ENCODE measurements at places on chromosomes 4 and X.

GRCh38 chr4:114754616-114755015 is 156.0 kb downstream of the UGT8 start:
- no peak for DNase-seq

DNA sequence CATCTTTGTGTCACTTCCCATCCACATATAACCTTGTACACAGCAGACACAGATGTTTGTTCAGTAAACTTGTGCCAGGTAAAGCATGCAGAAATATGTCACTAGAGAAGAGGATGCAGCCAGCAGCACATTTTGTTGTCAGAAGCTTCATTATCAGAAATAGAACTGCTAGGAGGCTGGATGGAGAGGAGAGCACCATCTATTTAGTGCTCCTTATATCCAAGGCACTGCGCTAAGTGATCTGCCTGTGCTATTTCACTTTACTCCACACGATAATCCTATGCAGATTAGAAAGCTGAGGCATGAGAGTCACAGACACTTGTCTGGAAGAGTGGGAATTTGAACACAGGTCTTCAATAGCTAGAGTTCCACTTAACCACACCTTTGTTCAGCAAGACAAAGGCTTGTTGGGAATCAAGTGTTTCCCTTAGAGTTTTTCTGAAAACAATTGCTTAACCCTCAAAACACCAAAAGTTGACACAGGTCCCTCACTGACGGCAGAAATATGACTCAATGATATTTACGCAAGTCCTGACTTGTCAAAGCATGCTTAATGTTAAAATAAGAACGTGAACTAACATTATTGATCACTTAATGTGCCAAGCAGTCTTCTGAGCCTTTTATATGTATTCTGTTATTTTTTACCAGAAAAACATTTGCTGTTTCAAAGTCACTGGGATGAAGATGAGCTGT is 1.2 kb upstream of the QDPR start:
- DNase-seq, result no peak

- peak; percentile 63 for DNase-seq
Observed at GRCh38 chr4:66574145-66574978, 904.1 kb upstream of the EPHA5 start.

GRCh38 chr4:118318931-118319330 is 33.9 kb downstream of the PRSS12 start:
- DNase-seq, result no peak

DNA sequence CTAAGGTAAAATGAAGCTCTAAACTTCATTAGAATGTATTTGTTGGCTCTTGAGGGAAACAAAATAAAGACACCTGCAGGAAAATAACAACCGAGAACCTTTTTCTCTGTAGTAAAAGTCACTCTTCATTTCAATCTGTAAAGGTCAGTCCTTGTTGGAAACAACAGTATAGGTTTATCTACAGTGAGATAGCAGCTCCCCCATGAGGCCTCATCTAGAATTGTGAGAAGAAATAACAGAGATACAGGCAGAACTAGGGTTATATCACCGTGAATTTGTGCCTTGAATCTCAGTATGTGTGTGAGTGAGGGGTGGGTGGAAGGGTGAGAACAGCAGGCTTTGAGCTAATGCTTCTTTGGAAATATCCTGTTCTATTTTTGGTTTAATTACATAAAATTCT is 107.8 kb upstream of the FMR1 start:
- DNase-seq, result peak; percentile 3

GRCh38 chr4:83387476-83388312 is 53.0 kb upstream of the HPSE start:
- DNase-seq, result no peak

DNA sequence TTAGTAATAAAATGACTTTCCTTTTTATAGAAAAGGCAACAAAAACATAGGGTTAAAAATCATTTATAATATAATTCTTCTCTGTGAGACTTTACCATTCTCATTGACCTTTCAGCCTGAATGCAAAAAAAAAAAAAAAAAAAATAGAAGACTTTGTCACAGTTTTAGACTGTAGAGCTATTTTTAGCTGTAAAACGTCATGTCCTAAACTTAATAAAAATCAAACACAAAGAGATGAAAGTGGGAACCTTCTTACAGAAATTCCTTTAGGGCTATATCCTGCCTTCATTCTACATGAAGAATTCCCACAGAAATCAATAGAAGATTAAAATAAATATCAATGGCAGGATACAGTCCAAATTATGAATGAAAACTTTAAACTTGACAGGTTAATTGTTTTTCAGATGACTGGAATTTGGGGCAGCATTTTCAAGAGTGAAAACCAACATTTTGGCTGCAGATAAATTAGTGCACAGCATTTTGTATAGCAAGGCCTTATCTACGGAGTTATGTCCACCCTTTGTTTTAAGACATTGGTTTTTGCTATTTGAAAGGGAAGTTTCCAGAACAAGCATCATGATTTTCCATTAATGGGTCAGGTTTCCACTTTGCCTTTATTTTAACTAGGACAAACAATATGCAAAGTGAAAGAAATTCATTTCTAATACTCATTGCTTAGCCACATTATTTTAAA is 219.5 kb downstream of the SPCS3 start:
- DNase-seq, result no peak

- no peak for DNase-seq
Observed at GRCh38 chr4:40254608-40255392, 58.0 kb downstream of the RHOH start.

DNA sequence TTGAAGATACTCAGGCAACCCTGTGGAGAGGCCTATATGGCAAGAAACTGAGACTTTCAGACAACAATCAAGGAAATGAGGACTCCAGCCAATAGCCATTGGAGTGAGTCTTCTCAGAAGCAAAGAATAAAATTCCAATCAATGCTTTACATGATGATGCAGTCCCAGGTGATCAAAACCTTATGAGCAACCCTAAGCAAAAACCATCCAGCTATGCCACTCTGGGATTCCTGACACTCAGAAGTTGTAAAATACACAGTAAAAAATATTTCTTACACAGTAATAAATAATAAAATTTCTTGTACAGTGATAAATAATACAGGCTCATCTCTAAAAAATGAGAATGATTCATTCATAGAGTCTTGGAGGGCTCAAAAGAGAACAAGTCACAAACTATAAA is 150.6 kb downstream of the IL15 start:
- DNase-seq, result no peak

GRCh38 chr4:152301381-152301780 is 234.5 kb downstream of the FBXW7 start:
- DNase-seq, result no peak
